ENCODE measurements at places on chromosomes 3 and 15.

GRCh38 chr3:176522436-176522835 is 674.8 kb downstream of the TBL1XR1 start:
- DNase-seq, result no peak

GRCh38 chr3:152309535-152310307 is 41.0 kb downstream of the MBNL1 start:
- DNase-seq, result peak; percentile 62

DNA sequence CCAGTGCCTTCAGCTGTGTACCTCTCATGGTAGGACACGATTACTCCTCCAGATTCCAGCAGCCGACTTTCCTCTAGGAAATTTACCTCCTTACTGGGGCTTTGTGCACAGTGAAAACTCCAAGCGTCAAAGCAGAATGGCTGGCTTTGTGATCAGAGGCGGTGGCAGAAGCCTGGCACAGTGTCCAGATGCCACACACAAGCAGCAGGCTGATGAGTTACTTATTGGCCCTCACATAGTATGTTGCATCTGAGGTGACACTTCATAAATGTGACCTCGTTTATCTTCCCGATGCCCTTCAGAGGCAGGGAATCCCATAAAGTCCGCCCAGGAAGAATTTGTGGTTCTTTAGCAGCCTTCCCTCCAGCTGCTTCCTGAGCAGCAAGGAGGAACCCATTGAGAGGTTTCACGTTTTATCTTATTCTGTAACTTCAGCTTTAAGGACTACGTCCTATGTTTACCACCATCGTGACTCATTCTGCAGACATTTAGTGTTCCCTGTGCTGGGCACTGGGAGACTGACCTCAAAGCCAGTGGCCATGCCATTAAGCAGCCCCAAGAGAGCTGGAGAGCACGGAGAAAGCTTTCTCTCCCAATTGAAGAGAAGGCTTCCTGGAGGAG is 107.1 kb upstream of the C15orf61 start:
- peak; percentile 69 for DNase-seq

DNA sequence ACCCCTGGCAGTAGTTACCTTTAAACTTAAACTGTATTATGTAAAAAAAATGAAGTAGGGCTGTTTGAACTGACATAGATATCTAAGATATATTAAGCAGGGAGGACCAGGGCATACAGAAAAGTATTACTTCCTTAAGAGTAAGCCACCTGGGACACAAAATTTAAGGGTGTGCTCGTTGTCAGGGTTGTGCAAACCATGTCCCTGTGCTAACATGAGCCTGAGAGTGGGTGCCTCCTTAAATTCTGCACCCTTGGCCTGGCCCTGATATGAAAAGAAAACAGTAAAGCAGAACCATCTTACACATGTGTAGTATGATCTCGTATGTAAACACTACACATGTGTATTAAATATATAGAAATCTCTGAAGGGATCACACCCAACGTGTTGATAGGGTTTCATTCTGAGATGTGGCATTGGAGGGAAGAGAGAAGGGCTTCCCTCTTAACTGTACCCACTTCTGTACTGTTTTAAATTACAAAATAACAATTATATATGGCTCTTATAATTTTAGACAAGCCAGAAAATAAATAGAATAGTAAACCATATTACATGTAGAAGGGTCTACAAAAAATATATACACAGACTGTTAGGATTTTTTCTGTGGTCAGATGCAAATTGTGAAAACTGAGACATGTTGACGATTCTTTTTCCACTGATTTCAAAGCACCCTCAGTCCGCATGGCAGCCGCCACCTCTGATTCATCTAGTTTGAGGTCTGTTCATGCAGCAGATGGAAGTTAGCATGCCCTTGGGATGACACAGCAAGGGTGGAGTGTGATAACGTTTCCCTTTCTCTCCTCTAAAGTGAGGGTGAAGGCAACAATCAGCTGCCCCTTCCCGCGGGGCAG is 400.8 kb upstream of the PROK2 start:
- DNase-seq, result peak; percentile 75

GRCh38 chr15:92602267-92602593 is 53.3 kb downstream of the FAM174B start:
- no peak for DNase-seq

DNA sequence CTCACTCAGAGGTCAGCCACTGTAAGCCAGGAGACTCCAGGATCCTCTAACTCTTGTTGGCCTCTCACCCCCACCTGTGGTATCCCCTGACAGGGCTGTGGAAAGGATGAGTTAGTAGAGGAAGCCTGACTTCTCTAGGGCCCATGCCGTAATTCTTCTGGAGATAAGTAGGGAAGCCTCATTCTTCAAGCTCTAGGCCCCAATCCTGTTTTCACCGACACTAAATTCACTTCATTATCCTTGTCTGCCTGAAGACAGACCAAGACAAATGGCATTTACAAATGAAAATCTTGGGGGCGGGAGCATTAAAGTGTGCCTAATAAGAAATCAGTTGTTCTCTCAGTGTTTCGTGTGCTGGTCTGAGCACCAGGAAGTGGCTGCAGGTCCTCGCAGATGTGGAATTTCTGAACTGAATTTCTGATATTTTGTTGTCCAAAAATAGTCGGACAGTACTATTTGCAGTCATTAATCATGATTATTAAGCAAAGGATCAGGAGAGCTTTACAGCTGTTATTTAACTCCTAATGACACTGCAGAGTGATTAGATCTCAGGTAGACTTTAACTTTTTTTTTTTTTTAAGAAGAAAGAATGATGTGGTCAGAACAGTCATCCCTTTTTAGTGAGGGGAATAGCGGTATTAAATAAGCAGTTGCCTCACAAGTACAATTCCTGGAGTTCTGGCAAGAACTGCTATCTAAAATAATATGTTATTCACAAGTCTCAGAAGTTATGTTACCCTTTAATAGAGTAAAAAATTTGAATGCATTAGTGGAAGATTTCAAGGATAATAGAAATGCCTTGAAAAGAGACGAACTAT is 58.4 kb downstream of the RBMS3 start:
- peak; percentile 84 for DNase-seq

- DNase-seq, result no peak
Measured at GRCh38 chr15:68497206-68497910, 65.4 kb upstream of the ITGA11 start.

- no peak for DNase-seq
Measured at GRCh38 chr15:100099976-100100375, 241.8 kb downstream of the ADAMTS17 start.

DNA sequence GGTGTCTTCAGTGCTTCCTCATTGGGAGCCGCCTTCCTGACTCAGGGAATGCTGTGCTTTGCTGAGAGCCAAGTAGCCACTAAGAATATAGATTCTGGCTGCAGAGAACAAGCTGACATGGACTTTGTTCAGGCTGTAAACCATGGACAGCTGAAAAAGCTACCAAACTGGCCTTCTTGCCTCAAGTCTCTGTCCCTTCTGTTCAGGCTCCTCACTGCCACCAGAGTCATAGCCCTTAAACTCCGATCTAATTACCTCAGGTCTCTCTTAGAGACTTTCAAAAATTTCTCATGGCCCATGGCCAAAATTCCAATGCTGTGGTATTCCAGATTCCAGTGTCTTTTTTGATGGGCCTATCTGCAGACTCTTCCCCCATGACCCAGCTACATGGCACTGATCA is 19.4 kb upstream of the PTX3 start:
- DNase-seq, result peak; percentile 34

- no peak for DNase-seq
Measured at GRCh38 chr3:52234516-52235447, 4.2 kb downstream of the TWF2 start.

DNA sequence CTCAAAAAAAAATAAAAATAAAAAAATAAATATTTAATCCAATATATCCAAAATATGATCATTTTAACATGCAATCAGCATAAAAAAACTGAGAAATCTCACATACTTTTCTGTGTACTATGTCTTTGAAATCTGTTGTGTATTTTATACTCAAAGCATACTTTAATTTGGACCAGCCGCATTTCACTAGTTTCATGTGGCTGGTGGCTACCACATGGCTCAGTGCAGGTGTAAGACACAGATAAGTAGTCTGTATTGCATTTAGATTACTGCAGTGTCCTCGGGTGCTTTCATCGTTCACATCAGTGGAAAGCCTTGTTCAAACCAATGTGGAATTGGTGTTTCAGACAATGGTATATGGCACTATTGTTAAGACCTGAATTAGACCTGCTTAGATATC is 11.0 kb downstream of the CRTC3 start:
- no peak for DNase-seq

Data from fibroblast of lung (primary cell).